ENCODE measurements at places on chromosomes 3 and 15.

- no peak for DNase-seq
These were observed 30.1 kb downstream of the GPR15 start for GRCh38 chr3:98561727-98562521.

GRCh38 chr3:73508330-73508954, 116.3 kb downstream of the PDZRN3 start:
- no peak for DNase-seq

GRCh38 chr3:72907131-72907711, 19.4 kb downstream of the GXYLT2 start:
- no peak for DNase-seq

- DNase-seq, result no peak
These were observed 157.5 kb downstream of the MEGF11 start for GRCh38 chr15:66095871-66096687.

DNA sequence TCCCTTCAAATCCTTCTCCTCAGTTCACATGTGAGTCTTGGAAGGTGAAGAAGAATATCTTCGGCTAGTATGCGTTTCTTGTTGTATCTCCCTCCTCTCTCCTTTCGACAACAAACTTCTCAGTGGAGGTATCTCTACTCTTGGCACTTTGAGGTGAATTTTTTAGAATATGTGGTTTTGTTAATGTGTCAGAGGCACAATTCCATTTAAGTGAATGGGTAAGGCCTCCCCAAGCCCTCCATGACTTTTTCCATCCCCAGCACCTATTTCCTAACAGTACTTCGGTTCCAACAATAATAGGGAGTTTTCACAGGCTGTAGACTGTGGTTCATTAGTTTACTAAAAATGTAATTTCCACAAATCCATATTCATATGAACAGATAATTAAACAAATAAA, 74.2 kb downstream of the TM4SF4 start:
- DNase-seq, result no peak

DNA sequence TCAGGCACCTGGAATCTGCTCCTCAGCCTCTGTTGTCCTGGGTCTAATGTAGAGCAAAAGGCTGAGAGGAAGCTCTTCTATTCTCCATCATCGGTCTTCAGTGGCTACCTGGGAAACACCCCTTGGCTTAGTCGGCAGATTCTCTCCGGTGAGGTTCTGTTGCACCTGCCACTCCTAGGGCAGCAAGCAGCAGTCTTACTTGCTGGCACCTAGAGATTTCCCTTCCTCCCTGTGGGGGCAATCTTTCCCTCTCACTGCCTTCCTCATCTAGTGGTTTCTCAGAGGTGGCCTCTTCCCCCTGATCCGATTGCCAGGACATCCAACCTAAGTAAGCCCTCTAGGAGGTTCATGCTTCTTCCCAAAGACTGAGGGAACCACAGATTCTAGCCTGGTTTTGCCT, 60.8 kb downstream of the PLS1 start:
- DNase-seq, result no peak

DNA sequence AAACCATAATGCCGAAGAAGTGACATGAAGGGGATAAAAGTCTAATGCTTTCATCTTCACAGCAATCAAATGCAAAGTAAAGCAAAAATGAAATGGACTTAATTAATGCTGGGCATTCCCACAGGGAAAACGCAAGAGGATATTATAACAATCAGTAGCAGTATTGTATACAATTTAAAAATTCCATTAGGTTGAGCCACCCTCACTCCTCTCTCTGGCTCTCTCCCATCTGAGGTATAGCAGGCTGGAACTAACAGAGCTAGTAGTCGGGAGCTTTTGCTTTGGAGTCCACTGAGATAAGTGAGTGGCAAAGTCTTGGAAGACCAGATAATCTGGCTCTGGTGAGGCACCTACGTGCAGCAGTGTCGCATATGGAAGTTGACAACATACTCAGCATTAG, 33.9 kb downstream of the DET1 start:
- no peak for DNase-seq

GRCh38 chr15:69997813-69998212, 99.9 kb downstream of the TLE3 start:
- DNase-seq, result no peak

- no peak for DNase-seq
These were observed 1.5 kb upstream of the NEO1 start for GRCh38 chr15:73050561-73051295.

DNA sequence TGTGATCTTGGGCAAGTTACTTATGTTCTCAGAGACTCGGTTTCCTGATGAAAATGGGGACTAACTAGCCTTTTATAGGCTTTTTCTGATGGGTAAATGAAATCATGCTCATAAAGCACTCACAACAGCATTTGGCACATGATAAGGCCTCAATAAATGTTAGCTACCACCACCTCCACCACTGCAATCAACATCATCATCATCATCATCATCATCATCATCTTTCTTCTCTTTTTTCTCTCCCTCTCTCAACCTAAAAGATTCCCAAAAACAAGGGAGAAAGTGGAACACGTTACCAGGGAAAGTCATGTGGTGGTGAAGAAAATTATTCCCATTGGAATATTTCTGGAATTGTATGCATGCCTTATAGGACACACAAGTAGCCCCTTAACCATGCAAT, 33.6 kb upstream of the FEZF2 start:
- no peak for DNase-seq

DNA sequence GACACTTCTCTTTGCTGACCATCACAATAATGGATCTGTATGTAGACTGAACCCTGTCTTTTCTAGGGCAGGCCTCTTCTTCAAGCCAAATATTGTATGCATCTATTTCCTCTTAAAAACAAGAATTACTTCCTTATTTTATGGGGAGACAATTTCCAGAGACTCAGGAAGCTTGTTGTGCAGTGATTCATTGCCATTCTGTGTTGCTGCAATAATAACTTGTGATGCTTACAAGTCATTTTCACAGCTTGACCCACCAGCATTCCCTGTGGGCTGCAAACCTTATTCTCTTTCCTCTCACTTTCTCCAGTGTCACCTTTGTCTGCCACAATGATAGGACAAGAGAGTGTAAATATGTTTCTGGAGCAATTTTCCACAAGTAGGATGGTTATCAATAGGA, 276.7 kb upstream of the SGO1 start:
- DNase-seq, result no peak

- no peak for DNase-seq
These were observed 214.2 kb downstream of the GRM7 start for GRCh38 chr3:7075117-7075516.

DNA sequence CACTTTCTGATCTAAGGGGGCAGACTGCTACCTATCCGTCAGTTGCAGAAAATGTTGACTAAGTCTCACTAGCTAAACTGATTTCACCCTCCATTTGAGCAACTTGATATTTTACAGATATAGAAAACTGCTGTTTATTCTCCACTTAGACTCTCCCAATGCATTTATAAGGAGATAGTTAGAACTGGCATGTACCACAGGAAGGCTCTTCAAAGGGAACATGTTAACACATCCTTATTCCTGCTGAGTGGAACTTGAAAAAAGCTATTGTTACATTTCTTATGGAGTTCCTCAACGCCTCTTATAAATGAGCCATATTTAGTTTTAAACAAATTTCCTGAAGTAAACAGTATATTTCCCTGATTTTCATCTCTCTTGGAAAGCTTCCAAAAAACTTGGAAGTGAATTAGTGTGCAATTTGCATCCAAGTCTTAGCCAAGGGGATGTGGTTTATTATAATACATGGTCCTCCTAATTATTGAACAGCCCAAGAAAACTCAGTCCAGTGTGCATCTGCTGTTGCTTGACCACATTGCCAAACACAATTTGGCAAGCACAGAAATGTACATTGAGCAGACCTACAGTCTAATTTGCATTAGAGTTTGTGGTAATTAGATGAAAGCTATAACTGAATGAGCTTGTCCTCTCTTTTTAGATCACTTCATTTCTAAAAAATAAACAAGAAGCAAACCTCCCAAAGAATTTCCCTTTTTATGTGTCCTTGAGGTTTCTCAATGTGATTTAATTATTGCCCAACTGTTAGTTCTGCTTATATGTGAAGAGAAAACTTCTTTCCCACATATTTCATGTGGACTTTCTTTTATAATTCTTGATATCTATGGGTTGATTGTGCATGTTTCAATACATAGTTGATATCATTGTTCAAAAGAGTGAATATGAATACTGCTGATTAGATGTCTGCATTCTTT, 72.6 kb upstream of the DPH6 start:
- DNase-seq, result no peak

DNA sequence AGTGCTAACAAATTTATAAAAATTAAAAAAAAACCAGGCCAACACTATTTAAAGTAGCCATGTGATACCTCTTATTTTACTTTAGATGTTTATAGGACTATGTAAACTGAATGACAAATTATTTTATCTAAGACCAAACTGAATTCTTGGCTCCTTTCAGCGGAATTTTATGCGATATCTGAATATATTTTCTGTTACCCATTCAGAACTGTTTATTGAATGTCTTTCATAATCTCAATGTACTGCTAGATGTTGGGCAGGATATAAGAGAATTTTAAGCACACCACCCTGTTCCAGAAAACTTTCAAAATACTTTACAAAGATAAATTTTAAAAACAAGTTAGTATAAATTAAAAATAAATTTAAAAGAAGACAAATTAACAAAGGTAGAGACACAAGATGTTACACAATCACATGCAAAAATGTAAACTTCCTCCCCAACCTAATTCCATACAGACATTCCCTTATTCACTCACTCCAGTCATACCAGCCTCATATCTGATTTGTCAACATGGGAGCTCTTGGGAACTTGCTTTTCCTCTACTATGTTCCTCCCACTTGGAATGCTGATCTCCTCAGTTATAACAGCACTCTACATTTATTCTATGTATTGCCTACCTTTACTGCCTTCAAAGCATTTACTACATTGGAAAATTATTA, 154.6 kb upstream of the MBNL1 start:
- DNase-seq, result no peak

- no peak for DNase-seq
These were observed 44.0 kb downstream of the IDH2 start for GRCh38 chr15:90058308-90058707.

DNA sequence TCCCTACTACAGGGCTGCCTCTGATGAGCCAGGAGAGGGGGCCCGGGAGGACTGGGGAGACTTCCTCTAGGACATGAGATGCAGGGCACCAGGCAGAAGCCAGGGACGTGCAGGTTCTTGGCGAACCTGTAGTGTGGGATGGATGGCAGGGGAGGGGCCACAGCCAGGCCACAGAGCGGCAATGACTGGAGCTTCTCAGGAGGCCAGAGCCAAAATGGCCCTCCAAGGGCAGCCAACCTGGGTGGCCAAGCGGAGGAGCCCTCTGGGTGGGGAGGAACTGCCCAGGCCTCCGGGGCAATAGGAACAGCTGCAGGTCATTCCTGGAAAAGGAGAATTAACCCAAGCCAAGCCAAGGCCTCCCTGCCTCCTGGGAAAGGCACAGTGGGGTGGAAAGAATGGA, 224.5 kb downstream of the XXYLT1 start:
- no peak for DNase-seq

- DNase-seq, result no peak
These were observed 33.2 kb upstream of the TRIM59 start for GRCh38 chr3:160482796-160483195.
